LHCN-M2 (cell line): ENCODE measurements at places on chromosomes 3 and 15. TPM values are rescaled to one million over a fixed set of nuclear protein-coding genes. Genes with fewer than 3 reads are reported as not detected.

GRCh38 chr3:72535772-72536171, 312.5 kb downstream of the SHQ1 start:
- no peak for DNase-seq

DNA sequence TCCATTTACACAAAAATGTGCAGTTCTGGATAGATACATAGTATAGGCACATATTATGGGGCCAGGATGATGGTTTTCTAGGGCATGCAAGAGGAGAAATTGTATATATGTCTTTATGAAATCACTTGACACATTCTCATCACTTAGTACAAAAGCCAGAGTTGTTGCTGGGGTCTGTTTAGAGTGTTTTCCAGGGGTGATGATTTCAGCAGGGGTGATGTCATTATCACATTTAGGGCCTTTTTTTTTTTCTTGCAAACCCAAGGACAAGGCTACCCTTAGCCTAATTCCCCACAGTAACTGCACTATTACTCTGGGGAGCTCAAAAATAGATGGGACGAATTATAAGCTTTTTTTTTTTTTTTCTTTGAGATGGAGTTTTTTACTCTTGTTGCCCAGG, 3.6 kb downstream of the ZNF589 start:
- DNase-seq = no peak

- peak; percentile 37 for DNase-seq
Measured at GRCh38 chr3:31550452-31551251, 17.9 kb downstream of the STT3B start.

- DNase-seq = no peak
Measured at GRCh38 chr3:134527037-134527436, 41.2 kb downstream of the CEP63 start.

GRCh38 chr15:58966698-58967097, 20.8 kb upstream of the RNF111 start:
- peak; percentile 36 for DNase-seq

- DNase-seq = no peak
Measured at GRCh38 chr3:14684447-14684846, 9.5 kb downstream of the C3orf20 start.

- DNase-seq = peak; percentile 45
Measured at GRCh38 chr3:52704611-52705437, 767 bp downstream of the GLT8D1 start.

DNA sequence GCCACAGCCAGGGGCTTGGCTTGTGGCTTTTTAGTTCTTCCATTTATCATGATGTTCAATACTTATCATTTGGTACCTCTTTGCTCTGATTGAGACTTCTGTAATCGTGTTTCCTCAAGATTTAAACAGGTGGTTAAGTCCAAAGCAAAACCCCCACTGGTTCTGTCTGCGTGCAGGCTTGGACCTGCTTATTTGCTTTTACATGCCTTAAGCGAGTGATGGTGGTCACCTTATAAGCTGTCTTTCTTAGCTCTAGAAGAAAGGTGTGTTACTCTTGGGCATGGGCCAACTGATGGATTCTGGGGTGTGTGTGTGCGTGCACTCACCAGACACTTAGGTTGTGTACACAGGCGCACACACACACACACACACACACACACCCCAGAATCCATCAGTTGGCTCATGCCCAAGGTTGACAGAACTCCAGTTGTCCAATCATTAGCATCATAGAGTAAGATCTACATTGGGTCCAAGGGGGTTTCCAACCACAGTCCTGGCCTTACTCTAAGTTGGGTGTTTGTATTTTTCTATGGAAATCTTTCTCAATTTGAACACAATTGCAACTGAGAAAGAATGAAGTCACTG, 1.2 kb downstream of the MYZAP start:
- no peak for DNase-seq

DNA sequence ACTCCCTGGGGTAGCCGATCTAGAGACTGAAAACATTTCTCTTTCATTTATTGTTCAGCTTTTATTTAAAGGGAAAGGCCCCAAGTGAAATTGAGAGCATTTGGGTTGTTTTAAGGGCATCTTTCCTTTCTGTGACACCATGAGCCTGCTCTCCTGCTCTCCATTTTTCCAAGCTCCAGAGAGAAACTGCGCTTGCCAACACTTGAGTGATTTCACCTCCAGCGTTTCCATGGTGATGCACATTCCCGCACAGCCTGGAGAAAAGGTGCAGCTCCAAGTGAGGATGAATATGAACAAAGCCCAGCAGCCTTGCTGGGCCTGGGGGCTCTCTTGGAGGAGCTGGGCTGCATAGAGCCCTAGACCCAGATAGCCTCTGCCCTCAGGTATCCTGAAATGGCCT, 159.2 kb upstream of the PPP2R3A start:
- DNase-seq = no peak

DNA sequence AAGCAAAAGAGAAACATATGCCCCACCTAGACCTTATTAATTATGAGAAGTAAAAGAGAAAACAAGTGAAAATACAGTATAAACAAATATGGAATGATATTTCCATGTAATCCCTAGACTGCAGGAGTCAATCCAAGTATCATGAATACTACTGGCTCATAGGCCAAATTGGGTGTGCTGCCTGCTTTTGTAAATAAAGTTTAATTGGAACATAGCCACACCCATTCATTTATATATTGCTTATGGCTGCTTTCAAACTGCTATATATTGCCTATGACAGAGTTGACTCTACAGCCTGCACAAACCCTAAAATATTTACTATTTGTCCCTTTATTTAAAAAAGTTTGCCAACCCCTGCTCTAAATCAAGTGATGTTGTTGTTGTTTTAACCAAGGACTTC, 5.3 kb downstream of the ULK4 start:
- DNase-seq = no peak

- no peak for DNase-seq
Measured at GRCh38 chr15:20344601-20345400, 196.8 kb downstream of the GOLGA6L6 start.

DNA sequence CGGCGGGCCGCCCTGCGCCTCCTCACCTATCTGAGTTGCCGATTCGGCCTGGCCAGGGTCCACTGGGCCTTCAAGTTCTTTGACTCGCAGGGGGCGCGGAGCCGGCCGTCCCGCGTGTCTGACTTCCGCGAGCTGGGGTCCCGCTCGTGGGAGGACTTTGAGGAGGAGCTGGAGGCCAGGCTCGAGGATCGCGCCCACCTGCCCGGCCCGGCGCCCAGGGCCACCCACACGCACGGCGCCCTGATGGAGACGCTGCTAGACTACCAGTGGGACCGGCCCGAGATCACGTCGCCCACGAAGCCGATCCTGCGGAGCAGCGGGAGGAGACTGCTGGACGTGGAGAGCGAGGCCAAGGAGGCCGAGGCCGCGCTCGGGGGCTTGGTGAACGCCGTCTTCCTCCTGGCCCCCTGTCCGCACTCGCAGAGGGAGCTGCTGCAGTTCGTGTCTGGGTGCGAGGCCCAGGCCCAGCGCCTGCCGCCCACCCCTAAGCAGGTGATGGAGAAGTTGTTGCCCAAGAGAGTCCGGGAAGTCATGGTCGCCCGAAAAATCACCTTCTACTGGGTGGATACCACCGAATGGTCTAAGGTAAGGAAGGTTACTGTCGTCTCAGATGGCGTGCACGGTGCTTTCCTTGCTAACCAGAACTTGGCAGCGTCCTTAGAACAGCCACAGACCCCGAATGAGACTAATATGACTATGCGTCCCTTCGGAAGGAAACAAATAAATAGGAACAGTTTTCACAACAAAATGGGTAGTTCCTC, 567 bp downstream of the TICRR start:
- DNase-seq = peak; percentile 27

- DNase-seq = peak; percentile 86
Measured at GRCh38 chr15:56244038-56244810, 545 bp upstream of the RFX7 start.

- DNase-seq = no peak
Measured at GRCh38 chr15:38197553-38197952, 55.1 kb upstream of the SPRED1 start.

DNA sequence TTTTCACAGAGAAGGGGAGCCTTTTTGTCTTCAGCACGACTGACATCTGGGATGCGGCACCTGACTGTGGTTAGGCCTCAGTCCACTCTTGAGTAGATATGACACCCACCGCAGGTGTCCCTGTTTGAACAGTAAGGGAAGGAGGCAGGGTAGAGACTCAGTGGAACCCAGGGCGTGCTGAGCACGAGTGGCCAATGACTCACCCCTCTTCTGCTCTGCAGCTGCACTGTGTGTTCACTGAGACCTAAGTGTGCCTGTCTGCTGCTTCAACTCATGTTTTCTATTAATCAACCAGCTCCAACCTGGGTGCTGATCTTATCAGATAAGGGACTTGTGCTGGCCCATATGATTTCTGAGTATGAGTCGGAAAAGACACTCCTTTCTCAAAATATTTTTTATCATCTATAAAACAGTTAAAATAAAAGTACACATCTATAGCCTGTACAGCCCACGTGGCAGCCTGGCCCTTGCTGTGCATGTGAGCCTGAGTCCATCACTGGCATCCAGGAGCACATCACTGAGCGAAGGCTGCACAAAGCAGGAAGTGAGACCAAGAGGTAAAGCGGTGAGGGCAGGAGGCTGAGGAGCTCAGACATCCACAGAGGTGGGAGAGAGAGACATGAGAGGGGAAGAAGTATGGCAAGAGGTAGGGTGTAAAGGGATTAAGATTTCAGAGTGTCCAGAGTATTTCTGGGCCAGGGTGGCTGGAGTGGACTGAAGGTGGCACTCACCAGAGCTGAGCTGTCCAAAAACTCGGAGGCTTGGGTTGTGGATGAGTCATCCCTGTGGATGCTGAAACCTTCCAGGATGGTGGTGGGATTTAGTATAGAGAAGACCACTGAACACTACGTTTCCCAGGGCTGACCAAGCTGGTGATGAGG, 49.2 kb downstream of the SLC41A3 start:
- DNase-seq = no peak

GRCh38 chr15:54815556-54815955, 381.2 kb downstream of the RSL24D1 start:
- no peak for DNase-seq

- no peak for DNase-seq
Measured at GRCh38 chr15:88477126-88477525, 9.6 kb downstream of the MRPS11 start.

DNA sequence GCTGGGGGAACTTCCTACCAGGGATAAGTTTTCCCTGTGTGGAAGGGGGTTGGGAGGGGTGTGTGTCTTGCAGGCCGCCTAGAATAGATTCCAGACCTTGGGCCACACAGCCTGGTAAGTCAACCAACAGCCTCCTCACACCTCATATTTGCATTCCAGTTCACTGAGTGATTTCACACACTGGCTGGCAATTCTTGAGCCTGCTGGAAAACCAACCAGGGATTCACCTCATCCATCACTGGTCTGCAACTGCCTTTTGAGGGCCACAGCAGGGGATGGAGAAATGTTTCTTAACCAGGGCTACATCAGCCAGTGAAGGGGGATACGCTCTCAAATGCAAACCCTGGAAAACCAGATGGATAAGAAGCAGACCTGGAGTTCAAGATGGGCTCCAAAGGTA, 2.0 kb downstream of the FSTL1 start:
- peak; percentile 66 for DNase-seq

DNA sequence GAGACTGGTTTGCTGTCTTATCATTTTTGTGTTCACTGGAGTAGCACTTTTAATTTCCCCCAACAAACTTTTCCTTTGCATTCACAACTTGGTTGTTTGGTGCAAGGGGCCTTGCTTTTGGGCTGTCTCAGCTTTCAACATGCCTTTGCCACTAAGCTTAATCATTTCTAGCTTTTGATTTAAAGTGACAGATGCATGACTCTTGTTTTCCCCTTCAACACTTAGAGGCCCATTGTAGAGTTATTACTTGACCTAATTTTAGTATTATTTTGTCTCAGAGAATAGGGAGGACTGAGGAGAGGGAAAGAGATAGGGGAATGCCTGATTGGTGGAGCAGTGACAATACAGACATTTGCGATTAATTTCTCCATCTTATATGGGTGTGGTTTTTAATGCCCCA, 340.1 kb upstream of the MANF start:
- no peak for DNase-seq

GRCh38 chr3:72641684-72642083, 206.6 kb downstream of the SHQ1 start:
- no peak for DNase-seq

DNA sequence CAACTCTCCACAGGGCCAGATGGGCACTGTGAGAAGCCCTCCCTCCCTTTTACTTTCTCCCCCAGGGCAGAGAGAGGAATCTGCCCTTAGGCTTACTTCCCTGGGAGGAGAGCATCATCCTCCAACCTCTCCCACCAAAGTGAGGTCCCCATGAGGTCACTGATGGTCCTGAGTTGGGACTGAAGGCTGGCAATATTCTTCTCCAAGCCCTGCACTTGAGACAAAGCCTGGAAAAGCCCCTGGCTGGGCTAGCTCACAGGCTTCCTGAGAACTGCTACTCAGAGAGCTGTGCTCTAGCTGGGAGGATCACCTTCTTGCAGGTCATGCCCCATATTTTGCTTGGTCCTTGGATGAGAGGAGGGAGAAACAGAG, 110.0 kb upstream of the MEF2A start:
- no peak for DNase-seq

DNA sequence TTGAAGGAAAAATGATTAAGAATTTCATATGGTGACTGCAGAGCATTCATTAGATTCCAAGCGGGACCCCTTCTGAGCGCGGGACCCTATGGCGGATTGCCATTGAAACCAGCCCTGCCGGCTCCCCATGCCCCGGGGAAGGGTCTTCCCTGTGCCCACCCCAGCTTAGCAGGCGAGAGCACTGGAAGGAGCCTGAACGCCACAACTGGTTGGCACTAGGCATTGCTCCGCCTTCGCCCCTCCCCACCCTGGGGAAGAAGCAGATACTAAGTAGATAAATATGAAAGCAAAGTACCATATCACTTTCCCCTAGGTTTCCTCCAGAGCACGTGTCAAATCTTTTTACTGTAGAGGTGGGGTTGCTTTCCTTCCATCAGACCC, 70.7 kb downstream of the CYP19A1 start:
- peak; percentile 29 for DNase-seq

DNA sequence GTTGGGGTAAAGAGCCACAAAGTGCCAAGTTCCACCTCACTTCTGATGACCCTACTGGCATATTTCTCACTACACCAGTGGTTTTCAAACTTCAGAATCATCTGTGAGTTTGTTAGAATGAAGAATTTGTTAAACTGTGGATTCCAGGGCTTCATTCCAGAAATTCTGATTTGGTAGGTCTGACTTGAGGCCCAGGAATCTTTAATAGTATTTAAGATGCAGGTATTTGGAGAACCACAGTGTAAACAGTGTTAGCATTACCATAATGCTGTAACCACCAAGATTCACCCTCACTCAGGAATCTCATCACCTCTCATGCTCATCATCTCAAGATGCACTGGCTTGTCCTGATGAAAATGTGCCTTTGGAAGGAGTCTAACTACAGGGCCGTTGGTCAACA, 6.0 kb downstream of the KCNMB3 start:
- DNase-seq = no peak

GRCh38 chr15:25967116-25967515, 104.0 kb upstream of the ATP10A start:
- DNase-seq = no peak

Gene CIB2
- 1.4 and 1.8 TPM in 2 replicates for total RNA-seq

Gene LSAMP
- total RNA-seq = under 0.01 TPM in 1 of 2 replicates, not detected in the other

Gene KLHL40
- total RNA-seq = 0.06 TPM in 1 of 2 replicates, not detected in the other

Gene NME9
- total RNA-seq = not detected in 2 replicates

Gene SUCNR1
- total RNA-seq = 0.06 TPM in 1 of 2 replicates, not detected in the other

Gene BCHE
- total RNA-seq = 0.19 and 0.29 TPM in 2 replicates

Gene HYKK
- total RNA-seq = 2.2 and 2.6 TPM in 2 replicates

Gene UROC1
- total RNA-seq = not detected in 2 replicates

Gene APBA2
- total RNA-seq = not detected in 2 replicates

Gene GRM2
- 0.06 TPM in 1 of 2 replicates, not detected in the other for total RNA-seq

Gene IL5RA
- not detected in 2 replicates for total RNA-seq

Gene SH3GL3
- total RNA-seq = not detected in 2 replicates

Gene CCR5
- not detected in 2 replicates for total RNA-seq

Gene GPR62
- total RNA-seq = not detected in 2 replicates

Gene COL6A5
- under 0.01 and 0.34 TPM in 2 replicates for total RNA-seq

Gene MEIS2
- total RNA-seq = 13.4 and 13.8 TPM in 2 replicates

Gene ELL3
- total RNA-seq = 1.3 and 2.5 TPM in 2 replicates
